Inflammatory macrophage treated with lipopolysaccharide for 1 hour (primary cell): ENCODE measurements at places on chromosomes 13 and 19.

DNA sequence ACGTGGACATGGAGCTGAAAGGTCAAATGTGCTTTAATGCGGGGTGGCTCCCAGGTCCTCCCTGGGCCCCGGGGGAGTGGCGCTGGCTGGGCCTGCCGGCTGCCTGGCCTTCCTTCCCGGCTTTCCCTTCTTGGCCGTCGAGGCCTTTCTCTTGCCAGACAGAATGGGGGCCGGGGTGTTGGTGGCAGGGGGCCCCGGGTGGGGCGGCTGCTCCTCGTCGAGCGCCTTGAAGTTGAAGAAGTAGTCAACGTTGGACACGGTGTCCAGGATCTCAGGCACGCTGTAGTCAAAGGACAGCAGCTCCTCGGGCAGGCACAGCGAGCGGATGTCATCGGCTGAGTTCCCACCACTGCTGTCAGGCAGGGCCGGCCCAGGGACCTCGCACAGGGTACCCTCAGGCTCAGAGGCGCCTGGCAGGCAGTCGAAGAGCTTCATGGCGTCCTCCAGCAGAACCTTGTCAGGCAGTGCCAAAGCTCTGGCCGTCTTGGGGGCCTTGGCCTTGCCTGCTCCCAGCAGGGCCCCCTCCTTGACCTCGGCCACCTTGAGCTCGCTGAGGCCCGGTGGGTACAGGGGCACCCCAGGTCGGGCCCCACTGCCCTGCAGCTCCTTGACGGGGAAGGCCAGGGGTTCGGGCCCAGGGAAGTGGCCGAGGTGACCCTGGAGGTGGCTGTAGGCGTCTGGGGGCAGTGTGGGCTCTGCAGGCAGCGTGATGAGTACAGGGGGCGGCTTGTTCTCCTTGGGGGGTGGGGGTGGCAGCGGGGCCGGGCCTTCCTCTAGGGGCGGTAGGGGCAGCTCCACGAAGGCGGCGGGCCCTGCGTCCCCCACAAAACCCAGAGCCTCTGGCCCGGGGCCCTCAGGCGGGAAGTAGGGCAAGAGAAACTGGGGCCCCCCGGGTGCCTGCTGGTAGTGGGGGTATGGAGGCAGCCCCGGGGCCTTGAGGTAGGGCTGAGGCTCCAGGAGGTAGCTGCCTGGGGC, 1.3 kb downstream of the PRR22 start:
- no peak for DNase-seq

DNA sequence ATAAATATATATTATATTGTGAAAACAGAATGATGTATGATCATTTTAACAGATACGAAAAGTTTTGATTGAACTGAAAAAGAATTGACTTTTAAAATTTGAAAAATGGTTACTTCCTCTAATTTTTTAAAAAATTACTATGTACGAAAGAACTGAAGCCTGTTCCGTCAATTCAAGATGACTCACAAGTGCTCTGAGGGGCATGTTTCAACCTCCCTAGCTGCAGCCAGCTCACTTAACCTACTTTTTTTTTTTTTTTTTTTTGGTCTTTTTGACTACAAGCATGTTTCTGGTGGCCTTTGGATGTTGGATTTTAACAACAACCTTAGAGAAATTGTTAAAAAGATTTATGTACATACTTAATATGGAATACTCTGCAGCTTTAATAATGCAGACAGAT, 1139.3 kb downstream of the DIAPH3 start:
- no peak for DNase-seq

DNA sequence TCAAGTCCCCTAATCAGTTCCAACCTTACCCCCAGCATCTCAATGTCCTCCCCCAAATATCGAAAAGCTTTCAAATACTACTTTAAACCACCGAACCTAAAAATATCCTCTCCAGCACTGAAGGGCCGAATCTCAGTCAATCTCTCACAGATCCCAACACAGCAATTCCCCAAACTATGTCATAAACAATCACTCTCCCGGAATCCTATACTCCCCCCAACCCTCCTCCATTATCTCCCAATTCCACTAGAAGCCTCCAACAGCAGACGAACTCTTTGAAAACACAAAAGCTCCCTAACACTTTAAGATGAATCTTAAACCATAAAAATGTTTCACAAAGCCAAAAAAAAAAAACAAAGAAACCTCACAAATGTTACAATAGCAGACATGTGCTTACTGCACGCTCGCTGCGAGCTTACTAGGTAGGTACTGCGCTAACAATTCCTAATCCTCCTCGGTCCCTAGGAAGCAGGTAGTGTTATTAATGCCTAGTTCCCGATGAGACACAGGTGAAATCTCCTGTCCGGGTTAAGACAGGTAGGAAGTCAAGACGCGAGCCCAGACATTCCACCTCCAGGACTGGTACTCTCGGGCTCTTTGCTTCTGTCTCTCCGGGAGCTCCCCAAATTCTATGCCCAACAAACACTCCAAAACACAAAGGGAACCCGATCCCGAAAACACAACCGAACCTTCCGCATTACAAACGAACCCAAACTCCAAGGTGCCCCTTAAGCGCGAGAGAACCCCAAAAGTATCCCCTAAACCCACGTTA, 14.2 kb downstream of the FBXO46 start:
- no peak for DNase-seq

- DNase-seq: peak; percentile 81
These were observed 172.2 kb downstream of the COL4A1 start for GRCh38 chr13:110134801-110135200.

DNA sequence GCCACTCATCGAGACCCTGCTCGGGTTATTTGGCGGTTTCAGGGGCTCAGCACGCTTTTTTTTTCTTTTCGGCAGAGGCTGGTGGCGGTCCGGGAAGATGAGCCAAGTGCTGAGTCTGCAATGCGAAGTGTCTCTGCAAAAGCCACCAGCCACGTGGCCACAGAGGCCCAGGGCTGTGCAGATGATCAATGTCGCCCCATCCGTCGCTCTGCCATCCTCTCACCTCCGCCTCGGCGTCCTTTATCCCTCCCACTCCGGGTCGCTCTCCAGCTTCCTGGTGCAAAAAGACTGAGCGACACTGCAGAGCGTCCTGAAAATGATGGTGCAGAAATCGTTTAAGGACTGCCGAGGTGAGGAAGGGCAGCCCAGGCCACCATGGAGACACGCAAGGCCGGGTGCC, 55.0 kb downstream of the TINCR start:
- DNase-seq: no peak

- no peak for DNase-seq
These were observed 1204.5 kb upstream of the SLC10A2 start for GRCh38 chr13:104270731-104271130.

- DNase-seq: no peak
These were observed 51.7 kb upstream of the KLF2 start for GRCh38 chr19:16272945-16273344.

GRCh38 chr13:98976338-98976737, 1.5 kb downstream of the DOCK9 start:
- peak; percentile 93 for DNase-seq

DNA sequence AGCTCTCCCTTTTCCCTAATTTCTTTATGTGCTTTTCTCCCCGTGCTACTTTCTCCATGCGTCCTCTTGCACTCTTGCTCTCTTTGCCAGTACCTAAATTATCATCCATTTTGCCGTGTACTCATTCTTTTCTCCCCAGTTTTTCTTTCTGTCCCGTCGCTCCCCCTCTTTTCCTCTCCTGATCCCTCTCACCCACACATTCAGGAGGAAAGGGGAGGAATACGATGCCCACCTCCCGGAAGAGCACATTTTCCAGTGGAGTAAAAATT, 821 bp downstream of the ZNF616 start:
- DNase-seq: no peak

DNA sequence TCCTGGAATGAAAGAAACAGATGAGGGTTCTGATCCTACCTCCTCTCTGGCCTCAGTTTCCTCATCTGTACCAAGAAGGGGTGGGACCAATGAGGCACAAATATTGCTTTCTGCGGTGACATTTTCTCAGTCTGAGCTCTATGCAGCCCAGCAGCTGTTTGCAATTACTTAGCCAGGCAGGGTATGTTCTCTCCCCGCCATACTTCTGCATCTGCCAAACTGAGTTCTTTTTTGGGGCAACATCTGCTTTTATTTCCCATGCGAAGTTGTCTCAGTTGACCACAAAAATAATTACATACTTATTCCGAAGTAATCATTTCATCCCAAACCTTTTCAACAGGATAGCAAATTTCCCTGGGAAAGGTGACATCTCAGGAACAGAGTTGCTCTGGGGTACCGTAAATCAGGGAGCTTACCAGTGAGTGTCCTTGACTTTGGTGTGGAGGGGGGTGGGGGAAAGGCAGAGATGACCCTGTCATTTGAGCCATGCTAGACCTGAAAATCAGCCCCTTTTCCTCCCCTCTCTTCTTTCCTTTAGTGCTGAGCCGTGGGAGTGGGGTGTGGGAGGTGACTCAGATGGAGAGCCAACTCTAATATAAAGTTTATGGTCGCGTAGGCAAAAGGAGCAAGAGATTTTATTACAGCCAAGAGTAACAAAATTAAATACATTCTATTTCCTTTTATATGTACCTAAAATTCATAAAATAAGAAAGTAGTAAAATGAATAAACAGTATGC, 165.7 kb upstream of the KL start:
- DNase-seq: no peak

GRCh38 chr13:96673825-96674224, 320.5 kb downstream of the OXGR1 start:
- no peak for DNase-seq

GRCh38 chr19:7962644-7963268, 19.3 kb upstream of the TIMM44 start:
- no peak for DNase-seq

DNA sequence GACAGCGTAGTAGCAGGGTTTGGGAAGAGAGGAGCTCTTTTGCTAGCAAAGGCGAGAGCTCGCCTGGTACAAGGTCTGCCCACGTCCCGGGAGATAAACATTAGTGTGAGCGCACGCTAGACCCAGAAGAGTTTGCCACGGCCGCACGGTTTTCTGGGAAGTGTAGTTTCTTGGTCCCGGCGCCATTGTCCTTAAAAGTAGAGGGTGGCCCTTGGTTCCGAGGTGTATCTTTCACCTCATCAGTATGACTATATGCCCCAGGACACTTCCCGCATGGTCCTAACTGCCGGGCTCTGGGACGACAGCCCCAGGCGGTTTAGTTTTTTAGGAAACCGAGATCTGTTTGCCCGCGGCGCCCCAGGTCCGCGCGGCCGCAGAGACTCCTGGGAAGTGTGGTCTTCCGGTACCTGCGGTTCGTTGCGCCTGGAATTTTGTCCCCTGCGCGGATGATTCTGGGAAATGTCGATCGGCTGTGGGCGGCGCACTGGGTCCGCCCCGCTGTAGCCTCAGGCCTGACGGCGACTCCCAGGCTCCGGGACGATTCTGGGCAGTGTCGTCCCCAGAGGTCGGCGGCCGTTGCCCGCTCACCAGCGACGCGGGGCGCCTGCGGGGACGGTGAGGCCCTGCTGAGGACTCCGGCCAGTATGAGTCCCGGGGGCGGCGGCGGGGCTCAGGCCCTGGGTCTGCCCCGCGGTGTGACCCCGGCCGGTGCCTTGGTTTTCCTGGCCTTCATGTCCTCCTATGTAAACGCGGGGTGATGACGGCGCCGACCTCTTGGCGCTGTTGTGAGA, at the start of gene ZNF181:
Gene ZNF181 (plus strand): TSS at position 498 of the 791 bp plus-strand sequence. CDS start 795 bp downstream, outside the sequence.
- DNase-seq: peak; percentile 88

DNA sequence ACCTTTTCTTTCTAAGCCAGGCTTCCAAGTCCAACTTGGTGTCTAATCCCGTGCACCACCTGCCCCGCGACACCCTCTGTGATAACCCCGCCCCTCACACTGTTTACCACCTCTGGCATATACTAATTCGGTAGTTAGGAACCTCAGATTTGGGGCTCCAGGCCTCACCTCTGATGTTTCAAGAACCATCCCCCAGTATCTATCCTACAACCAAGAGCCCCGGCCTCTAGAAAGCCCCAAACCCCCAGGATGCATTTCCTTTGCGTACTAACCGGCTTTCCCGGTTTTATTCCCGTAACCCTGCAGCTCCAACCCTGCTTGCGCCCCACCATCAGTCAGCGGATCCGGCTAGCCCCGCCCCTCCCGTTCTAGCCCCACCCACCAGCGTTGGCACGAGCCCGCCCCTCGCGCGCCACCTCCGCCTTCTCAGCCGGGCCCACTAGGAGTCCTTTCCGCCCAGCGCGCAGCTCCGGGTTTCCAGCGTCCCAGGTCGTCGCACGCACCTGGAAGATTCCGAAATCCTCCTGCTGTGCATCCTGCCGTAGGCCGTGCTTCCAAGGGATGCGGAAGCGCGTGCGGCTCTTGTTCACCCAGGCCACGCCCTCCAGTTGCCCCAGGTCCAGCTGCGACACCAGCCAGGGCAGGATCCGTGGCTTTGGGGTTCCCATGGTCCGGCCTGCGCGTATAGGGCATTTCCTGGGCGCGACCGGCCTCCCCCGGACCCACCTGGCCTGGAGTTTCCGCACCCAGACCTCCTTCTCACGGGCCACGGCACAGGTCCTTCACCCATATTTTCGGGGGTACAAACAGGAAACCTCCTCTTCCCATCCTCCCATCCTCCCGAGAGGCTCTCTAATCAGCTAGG, 1.3 kb downstream of the IRF3 start:
- DNase-seq: peak; percentile 85

DNA sequence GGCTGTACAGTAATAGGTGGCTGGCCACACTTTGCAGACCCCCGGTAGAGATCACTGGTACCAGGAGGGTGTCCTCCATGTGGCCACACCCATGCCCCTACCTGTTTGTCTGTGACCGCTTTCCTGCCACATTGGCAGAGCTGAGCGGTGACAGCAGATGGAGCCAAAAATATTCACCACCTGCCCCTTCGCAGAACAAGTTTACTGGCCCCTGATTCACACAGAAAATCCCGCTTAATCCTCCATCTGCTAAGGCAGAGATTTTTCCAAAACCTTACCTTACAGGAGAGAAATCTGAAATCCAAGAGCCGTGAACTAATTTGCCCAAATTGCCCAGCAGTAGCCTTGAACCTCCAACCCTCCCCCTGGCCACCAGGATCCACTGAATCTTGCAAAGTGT, 52.1 kb downstream of the MYO9B start:
- no peak for DNase-seq

DNA sequence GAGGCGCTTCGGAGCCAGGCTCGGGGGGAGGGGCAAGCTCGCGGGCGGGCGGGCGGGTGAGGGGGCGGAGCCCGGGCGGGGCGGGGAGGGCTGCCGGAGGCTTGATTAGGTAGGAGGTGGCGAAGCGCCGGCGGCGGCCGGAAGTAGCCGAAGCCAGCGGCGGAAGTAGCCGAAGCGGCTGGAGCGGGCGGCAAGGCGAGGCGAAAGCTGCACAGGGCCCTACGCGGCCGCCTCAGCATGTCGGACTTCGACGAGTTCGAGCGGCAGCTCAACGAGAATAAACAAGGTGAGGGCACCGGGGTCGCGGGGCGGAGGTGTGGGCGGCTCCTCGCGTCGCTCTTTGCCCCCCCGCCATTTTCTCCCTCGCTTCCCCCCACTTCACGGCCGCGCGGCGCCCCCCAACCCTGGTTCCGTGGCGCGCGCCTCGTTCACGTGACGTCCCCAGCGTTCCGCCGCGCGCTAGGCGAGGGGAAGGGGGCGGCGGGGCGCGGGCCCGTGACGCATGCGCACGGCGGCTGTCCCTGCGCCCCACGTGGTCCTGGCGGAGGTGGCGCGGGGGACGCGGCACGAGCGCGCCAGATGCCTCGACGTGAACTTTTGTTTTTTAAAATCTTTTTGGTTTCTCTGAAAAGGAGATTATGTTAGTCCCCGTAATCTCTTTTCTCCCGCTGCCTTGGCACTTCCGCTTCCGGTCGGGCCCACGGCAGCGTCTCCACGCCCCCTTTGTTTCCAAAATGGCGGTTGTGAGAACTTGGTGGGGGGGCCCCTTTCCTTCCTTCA, at the start of gene U2AF2:
Gene U2AF2 (plus strand): TSS at position 168 of the 780 bp plus-strand sequence. CDS start 70 bp downstream, at position 238.
- DNase-seq: peak; percentile 96
